Kasumi-1 (cell line): ENCODE measurements at places on chromosomes 12 and 14.
A peak's percentile ranks its signal among the peaks of the same experiment; 100 is the strongest.

- DNase-seq, result no peak
These were observed 13.4 kb downstream of the GSG1 start for GRCh38 chr12:13090054-13090453.

DNA sequence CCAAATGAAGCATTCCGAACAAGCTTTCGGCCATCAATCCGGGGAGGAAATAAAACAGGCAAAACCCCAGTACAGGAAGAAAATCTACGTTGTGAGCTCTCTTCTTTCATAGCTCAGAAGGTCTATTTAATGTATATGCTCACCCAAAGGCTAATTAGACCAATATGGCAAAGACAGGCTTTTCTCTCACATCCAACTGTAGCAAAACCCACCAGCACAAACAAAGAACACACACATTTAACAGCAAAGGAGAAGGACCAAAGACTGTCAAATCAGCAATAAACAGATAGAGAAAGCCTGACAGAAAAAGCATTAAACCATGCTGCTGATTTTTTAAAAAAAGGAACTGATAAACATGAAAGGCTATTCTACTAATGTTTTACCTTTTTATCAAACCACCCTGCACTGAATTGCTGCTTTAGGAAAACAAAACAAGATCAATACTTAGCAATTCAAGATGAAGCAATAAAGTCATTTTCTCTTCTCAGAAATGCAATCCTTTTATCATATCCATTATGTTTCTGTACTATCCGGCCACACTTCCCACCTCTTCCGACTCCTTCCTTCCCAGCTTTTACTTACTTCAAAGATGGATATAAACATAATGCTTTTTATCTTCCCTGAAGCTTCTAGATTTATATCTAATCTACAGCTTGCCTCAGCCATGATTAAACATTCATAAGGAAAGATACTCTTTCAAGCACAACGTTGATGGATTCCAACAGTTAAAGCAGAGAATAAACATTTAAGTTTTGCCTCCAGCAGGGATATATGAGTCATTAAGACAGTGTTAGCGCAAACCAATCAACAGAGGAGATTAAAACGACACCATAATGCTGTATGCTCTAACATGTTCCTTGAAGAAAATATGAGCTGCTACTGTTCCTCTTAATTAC, 74.6 kb upstream of the BBS10 start:
- no peak for DNase-seq

GRCh38 chr14:95314609-95315008, 5.1 kb downstream of the CLMN start:
- no peak for DNase-seq

DNA sequence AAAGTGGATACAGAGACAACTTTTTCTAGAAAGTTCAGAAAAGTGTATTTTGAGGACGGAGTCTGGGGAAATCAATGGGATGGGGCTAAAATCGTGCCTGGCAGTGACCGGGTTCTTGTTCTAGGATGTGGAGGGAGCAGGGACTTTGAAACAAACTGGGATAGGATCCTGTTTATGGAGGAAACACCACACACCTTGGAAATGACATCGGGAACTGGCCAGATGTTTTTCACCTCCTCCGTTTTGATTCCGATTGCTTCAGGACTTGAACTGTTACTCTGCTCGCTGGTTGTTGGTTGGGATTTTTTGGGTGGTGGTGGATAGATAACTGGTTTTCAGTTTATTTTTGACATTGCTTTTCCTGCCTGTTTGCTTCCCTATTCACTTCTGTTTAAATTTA, 506 bp downstream of the EMP1 start:
- no peak for DNase-seq

DNA sequence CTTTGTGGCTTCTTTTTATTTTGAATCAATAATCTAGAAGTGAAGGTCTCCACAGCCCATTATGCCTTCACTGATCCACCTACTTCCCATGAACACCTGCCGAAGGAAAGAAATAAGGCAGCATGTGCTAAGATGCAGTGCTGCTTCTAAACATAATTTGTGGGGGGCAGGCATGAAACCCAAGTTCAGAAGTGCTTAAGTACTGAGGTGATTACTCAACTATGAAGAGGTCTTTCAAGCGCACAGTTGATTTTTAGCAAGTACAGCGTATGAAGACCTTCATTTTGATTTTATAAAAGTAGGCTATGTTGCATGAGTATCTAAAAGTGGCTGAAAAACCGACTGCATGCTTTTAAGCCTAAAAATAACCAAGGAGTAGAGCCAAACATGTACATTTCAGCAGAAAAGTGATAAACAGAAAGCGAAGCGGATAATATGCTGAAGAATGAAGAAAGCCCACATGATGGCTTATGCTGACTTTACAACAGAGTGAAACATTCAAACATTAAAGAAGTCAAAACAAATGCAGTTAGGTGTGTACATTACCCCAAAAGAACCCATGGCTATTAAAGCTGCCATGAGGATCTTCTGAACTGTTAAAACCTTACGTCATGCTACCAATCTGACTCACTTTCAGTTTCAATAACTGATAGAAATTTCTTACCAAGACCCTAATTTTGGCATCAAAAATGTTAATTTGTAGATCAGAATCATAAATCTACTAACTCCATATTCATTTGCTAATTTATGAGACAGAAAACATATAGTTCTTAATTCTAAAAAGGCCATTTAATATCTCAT, 29.3 kb downstream of the KICS2 start:
- DNase-seq, result no peak

- no peak for DNase-seq
These were observed 196.8 kb upstream of the NEDD1 start for GRCh38 chr12:96710127-96710745.

- DNase-seq, result peak; percentile 10
These were observed 20.5 kb downstream of the PSMC1 start for GRCh38 chr14:90276646-90277367.

- DNase-seq, result no peak
These were observed 88.5 kb upstream of the RIN3 start for GRCh38 chr14:92425101-92425500.

GRCh38 chr12:49503674-49504180, 35.1 kb upstream of the KCNH3 start:
- no peak for DNase-seq
